ENCODE measurements at places on chromosomes 4 and X. TPM values are rescaled to one million over a fixed set of nuclear protein-coding genes. Genes with fewer than 3 reads are reported as not detected.

Gene RBMXL3
- not detected for total RNA-seq

Gene MAGEE2
- 4.4 TPM for total RNA-seq

Gene PABPC5
- total RNA-seq: 11.9 TPM

Gene C4orf51
- total RNA-seq: not detected

Gene EVC2
- total RNA-seq: 2.5 TPM

Gene TBC1D8B
- total RNA-seq: 0.78 TPM

Gene EPGN
- not detected for total RNA-seq

Gene S100P
- total RNA-seq: 1.6 TPM

Gene HSD17B13
- total RNA-seq: 0.47 TPM

Gene PRRG1
- 6.4 TPM for total RNA-seq

Gene GLOD5
- not detected for total RNA-seq

- no peak for DNase-seq
Observed at GRCh38 chr4:186132577-186133242, 28.2 kb downstream of the FAM149A start.

DNA sequence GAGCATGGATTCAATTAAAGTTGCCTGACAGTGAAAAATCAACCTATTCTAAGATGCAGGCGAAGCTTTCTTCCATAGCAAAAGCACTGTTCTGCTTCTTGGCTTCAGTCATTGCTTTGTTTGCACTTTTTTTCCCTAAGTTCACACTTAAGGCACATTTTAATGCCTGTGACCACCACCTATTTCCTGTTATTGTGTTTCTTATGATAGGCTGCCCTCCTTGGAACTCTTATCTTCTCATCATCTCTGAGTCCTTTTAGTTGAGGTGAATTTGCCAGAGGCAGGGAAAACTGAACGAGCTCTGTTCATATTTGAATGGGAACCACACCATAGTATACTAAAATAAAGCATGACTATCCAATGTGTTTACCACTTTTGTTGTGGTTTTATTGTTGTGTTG lies 119.8 kb downstream of the SPCS3 start:
- no peak for DNase-seq

DNA sequence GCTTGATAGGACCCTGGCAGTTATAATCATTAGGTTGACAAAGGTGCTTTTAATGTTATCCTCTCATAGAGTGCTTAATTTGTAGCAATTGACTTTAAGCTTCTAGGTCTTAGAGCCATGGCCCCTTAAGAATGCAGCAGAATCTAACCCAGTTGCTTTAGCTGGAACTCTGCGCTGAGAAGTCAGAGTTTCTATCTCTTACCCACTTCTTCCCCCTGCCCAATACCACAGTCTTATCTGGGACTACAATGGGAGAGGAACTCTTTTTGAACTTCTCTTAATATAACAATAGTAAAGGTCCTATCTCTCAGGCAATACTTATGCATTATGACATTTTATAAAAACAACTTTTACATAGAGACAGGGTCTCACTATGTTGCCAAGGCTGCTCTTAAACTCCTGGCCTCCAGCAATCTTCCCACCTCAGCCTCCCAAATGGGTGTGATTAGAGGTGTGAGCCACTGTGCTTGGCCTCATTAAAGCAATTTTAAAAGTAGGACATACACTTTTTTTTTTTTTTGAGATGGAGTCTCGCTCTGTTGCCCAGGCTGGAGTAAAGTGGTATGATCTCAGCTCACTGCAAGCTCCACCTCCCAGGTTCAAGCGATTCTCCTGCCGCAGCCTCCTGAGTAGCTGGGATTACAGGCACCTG lies 1.8 kb downstream of the TLR10 start:
- DNase-seq: no peak

DNA sequence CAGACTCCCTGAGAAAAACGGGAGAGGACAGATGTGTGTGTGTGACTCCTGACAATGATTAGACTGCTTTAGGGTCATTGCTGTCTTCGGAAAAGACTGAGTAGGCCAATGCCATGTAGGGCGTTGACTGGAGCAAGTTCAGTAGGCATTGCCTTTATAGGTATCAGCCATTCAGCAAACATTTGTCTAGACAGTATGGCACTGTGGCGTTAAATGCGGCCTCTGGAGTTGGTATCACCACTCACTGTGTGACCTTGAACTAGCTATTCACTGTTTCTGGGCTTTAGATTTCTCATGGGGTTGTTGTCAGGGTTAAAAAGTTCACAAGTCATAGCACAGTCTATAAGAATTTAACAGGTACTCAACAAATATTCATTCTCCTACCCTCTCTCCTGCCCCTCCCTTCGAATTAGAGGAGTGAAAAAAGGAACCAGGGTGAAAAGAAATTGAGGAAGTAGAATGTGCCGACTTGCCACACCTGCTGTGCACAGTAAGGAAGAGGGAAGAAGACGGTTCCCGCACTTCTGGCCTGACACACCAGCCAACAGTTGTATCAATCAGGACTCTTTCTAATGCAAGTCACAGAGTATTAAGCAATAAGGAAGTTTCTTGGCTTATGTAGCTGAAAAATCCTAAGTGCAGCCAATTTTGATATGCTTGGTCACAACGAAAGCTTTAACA lies 83.2 kb upstream of the PLAC8 start:
- DNase-seq: no peak

DNA sequence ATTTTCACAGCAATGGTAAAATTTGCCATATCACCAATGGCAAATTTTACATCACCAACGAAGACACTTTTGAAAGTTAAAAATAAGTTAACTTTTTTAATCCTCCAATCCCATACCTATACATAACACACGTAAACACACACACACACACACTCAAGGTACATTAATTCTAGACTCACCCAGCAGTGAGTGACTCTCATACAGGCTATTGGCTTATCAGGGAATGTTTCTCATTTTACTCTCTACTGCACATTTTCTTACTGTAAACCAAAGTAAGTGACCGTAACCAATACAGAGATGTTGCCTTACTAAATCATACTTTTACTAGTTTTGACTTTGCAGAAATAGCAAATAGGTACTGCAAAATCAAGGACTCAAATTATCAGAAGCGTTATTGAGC lies 2.3 kb downstream of the VEGFC start:
- DNase-seq: no peak

GRCh38 chrX:455199-455598 lies 68.5 kb upstream of the PPP2R3B start:
- DNase-seq: no peak

- no peak for DNase-seq
Observed at GRCh38 chr4:139550724-139551429, 5.1 kb downstream of the SETD7 start.

GRCh38 chr4:128880662-128881061 lies 71.2 kb downstream of the JADE1 start:
- no peak for DNase-seq

GRCh38 chr4:955161-955921 lies 18.0 kb downstream of the DGKQ start:
- no peak for DNase-seq

DNA sequence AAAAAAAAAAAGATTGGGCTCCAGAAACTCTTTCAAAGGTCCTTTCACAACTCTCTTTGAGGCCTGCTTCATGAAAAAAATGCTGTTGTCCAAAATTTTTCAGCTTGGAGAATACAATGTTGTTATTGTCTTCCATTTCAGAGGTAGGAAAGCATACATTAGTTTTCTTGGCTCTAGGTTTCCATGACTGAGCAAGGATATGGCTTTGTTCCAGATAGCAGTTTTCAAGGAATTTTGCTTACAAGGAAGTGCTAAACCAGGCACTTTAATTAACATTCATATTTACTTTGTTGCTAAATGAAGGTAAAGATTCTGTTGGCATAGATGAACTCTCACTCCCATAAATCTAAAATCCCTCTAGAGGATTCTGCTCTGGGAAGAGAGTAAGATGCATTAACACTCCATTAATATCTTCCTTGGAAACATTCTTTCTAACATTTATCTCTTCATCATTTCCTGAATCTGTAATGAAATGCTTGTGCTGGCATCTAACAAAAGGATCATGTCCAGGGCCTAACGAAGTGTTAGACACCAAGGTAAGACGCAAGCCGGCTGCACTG lies 118.4 kb downstream of the COL25A1 start:
- DNase-seq: no peak

DNA sequence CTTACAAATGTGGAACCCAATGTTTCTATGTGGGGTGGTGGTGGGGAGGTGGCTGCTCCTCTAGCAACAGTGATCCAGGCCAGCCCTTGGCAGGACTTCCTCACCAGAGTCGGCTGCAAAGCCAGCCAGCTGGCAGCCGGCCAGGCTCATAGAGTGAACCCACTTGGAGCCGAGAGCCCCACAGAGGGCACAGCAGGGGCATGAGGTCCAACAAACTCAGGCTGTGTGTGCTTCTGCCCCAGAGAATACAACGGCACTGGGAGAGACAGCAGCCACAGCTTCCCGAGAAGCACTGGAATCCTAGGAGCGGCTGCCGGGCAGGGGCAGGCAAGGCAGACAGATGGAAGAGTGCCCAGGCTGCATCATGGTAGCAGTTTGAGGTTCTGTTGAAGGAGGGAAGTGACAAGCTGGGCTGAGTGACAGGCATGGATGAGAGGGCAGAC lies 23.5 kb upstream of the SOWAHD start:
- DNase-seq: no peak

- DNase-seq: peak; percentile 49
Observed at GRCh38 chrX:9899640-9900111, 67.5 kb upstream of the CLDN34 start.

GRCh38 chr4:8110071-8110986 lies 48.3 kb downstream of the ABLIM2 start:
- DNase-seq: no peak

- no peak for DNase-seq
Observed at GRCh38 chrX:43481576-43481975, 174.5 kb upstream of the MAOA start.

- DNase-seq: no peak
Observed at GRCh38 chr4:683982-684622, 4.8 kb downstream of the SLC49A3 start.

DNA sequence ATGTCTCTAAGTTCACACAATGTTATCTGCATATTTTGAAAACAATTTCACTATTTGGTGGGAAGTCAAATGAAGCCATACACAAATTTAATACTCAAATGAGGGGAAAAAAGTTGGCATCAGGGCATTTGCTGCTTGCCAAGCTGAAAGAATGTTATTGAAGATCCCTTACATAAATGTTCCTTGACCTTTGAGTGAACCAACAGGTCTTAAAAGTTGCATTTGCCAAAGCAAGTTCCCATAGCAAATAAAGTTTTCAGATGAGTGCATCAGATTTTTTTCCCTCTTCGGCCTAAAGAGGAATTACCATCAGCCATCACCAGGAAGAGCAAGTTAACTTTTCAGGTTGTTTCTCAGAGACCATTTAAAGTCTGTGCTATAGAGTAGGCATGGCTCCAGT lies 115.9 kb downstream of the COX18 start:
- DNase-seq: no peak

DNA sequence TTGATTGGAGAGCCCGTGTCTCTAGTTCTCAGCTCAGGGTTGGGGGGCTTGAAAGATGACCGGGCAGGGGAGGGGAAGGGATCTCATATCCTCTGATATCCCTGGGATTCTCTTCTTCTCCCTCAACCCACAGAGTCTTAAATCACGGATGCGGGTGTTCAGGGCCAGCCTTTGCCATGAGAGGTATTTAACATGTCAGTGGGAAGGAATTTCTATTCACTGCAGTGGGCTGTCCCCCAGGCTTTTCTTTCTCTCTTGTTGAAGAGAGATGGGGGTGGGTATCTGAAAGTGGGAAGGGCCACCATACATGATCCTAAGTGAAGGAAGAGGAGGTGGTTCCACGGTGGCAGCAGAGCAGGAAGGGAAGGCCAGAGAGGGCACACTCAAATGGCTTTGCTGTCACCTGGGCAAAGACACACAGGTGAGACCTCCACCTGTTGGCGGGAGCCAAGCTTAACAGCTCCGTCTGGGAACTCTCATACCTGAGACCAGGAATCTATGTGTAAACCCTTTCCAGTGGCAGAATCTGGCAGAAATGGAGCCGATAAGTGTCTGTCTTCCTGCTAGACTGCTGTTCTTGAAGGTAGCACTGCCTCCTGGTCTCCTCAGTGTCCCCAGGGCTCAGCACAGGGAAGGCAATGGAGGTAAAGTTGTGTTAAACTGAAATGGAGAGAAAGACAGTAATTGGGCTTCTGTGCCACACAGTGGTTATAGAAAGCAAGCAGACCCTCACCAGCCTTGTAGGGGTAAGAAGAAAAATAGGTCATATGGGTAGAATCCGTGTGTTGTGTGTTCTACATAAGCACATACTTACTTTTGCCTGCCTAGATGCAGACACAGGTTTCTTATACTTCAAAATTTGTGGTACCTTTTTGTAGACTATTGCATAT lies 49.4 kb downstream of the RHOH start:
- no peak for DNase-seq

DNA sequence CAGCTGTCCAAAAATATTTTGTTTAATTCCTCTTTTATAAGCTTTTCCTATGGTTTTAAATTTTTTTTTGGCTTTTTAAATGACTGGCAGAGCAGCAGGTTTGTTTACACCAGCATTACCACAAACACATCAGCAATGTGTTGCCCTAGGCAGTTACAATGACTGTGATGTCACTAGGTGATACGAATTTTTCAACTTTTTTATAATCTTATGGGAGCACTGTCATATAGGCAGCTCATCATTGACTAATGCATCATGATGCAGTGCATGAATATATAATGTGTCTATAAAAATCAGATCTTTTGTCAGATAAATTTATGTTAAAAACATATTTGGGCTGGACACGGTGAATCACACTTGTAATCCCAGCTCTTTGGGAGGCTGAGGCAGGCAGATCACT lies 231.6 kb upstream of the SLIT2 start:
- no peak for DNase-seq

DNA sequence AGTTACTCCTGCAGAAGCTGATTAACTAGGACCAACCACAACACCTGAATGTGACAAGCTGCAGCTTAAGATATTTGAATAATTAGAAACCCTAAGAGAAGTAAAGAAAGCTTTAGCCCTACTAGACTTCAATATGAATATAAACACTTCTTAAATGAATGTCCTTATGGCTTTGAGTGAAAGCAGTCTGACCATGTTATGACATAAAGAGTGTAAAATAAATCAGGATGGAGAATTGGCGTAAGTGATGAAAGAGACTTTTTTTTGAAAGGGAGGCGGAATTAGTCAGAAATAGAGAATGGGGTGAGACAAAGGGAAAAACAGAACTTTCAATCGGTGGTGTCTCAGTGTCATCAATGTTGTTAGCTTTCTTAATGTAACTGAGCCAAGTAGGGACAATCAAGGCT lies 117.2 kb upstream of the MAGEB16 start:
- DNase-seq: no peak

- DNase-seq: no peak
Observed at GRCh38 chr4:79272761-79273160, 53.1 kb downstream of the NAA11 start.

GRCh38 chr4:46870411-46870810 lies 38.6 kb downstream of the COX7B2 start:
- no peak for DNase-seq

Data from occipital lobe (tissue), 3 donors.